ENCODE measurements at places on chromosomes 16 and 17. TPM values are rescaled to one million over a fixed set of nuclear protein-coding genes. Genes with fewer than 3 reads are reported as not detected.

The KIF19 gene
- polyA plus RNA-seq: not detected

The SPATA22 gene
- not detected for polyA plus RNA-seq

The CD300C gene
- 0.24 TPM for polyA plus RNA-seq

The MILR1 gene
- 4.3 TPM for polyA plus RNA-seq

The KCNG4 gene
- not detected for polyA plus RNA-seq

The APPBP2 gene
- polyA plus RNA-seq: 30.2 TPM

The SEPTIN12 gene
- polyA plus RNA-seq: not detected

The C17orf58 gene
- polyA plus RNA-seq: 9.4 TPM

Measured in GM12878 (cell line).